ENCODE measurements at places on chromosomes 1 and 21. TPM values are rescaled to one million over a fixed set of nuclear protein-coding genes. Genes with fewer than 3 reads are reported as not detected.

Gene FBLIM1
- total RNA-seq, result 14.3 TPM

GRCh38 chr21:41201385-41201784 lies 33.4 kb downstream of the BACE2 start:
- DNase-seq, result no peak

- DNase-seq, result peak; percentile 61
Measured at GRCh38 chr1:154975409-154976059, 1.1 kb downstream of the CKS1B start.

- DNase-seq, result peak; percentile 82
Measured at GRCh38 chr1:228340686-228341449, 65.8 kb downstream of the TRIM11 start.

- no peak for DNase-seq
Measured at GRCh38 chr1:46681333-46682034, 9.8 kb downstream of the TEX38 start.

Gene SMCP
- not detected for total RNA-seq

DNA sequence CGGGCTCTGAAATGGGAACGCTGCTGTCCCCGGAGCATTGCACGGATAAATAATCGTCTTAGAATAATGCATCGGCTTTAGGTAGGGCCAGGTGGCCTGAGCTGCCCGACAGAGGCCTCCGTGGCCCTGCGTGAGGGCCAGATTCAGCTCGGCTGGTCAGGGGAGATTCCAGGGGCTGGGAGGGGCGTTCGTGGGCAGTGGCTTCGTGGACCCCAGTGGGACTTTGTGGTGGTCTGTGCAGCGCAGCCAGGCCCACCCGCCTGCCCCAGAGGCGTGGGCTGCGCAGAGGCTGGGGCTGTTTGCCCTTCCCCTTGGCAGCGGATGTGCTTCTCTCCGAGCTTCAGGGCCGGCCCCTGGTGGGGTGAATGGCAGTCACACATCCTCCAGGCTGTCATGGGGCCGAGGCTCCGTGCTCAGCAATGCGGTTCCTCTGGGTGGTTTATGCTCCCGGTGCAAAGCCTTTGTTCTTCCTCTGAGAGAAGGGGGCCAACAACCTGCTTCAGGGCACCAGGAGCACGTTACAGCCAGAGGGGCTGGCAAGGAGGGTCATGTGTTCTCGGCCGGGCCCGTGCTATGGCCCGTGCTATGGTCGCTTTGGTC lies 104.5 kb downstream of the PRDM16 start:
- DNase-seq, result no peak

- no peak for DNase-seq
Measured at GRCh38 chr1:116465845-116466685, 93.0 kb downstream of the ATP1A1 start.

Gene ZNF697
- 3.6 TPM for total RNA-seq

DNA sequence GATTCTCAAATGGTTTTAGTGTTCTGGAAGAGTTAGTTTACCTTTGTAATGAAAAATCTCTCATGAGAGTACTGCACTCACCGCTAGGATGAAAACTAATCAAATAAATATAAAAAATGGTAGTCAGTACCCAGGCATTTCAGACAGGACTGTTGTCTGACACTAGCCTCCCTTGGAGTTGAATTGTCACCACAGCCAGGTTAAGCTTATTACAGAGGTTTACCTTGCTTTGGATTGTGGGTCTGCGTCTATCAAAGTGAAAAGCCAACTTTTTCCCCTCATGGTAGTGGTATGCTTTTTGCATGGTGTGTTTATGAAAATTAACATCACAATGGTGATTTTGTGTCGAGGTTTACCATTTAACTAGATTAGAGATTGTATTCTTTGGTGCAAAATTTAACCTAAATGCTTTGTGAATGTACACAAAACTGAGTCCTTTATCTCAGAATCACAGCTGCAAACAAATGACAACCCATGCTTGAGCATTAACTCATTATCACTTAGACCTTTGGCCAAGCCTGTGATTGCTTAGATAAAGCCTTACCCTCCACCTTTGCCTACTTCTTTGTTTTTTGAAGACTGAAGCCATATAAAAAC lies 20.1 kb downstream of the RAP1A start:
- DNase-seq, result no peak

GRCh38 chr1:246182149-246182851 lies 324.8 kb downstream of the SMYD3 start:
- DNase-seq, result no peak

DNA sequence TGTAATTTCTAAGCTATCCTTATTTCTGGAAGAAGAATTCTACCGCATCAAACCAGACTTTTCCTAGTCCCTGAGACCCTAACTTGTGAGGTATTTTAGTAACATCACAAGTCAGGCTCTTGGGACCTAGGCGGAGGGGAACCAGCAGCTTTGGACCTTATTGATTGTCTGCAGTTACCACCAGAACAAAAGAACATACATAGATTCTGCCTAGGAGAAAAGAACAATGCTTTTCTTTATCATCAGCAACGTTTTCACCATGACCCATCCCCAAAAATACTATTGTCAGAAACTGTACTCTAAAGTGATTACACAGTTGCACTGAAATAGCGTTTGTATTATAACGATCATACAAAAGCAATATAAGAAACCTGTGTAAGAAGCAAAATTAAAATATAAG lies 860.4 kb downstream of the USP25 start:
- DNase-seq, result no peak

DNA sequence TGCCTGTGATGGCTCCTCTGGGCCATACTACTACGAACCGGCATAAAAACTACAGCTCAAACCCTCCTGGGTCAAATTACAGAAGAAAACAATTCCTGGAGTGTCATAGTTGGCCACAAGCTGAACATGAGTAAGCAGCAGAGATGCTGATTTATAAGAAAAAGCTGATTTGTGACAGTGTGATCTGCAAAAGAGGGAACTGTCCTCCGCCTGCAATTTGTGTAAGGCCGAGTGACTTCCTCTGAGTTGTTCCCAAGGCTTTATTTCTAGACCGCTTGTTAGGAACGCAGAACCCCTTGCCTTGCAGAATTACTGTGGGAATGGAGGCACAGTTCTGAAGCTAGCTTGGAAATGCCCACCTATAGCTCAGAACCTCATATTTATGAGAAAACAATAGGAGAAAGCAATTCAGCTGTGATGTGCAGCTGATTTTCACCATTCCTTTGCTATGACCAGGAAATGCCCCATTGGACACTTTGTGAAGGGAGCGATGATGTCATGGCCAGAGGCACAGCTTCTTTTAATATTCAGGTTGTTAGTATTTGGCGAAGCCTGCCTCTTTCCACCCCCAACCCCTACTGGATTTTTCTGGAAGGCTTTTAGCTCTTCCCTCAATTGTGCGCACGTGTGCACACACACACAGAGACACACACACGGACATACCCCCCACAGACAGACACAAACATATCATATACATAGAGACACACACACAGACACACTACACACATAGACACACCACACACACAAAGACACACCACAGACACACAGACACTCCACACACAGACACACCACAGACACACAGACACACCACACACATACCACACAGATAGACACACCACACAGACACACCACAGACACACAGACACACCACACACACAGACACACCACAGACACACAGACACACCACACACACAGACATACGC lies 47.6 kb downstream of the IER5 start:
- no peak for DNase-seq

DNA sequence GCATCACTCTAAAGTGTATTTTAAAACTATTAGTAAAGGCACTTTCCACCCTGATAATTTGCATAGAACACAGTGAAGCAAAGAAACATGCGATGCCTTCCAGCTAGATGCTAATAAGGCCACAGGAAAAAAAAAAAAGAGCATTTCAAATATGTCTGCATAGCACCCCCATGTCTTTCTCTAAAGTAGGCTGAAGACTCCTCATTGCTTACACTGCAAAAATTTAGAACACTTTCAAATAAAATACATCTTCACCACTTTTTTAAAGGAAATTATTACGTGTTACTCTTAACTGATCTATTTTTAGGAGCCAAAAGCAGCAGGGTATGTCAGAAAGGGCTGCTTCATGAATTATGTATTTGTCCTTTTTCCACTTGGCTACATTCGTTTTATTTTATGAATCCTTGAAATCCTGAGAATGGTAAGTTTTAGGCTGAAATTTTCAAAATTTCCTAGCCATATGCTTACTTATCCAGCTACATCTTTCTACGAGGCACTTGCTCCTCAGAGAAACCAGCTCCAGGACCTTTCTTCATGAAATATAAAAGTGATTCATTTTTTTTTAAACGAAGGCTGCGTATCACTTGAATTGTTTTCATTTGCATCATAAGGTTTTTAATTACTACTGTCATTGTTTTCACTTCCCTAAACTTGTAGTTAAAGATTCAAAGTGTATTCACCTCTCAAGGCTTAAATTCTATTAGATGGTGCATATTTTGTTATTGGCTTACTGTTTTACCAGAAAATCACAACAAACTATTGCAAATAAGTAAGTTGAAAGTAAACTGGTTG lies 513.0 kb downstream of the PTPRC start:
- no peak for DNase-seq

- DNase-seq, result no peak
Measured at GRCh38 chr1:119308130-119308700, 60.4 kb upstream of the HAO2 start.
